Astrocyte (in vitro differentiated cells and primary cell): ENCODE measurements at places on chromosomes 16 and 17. TPM values are rescaled to one million over a fixed set of nuclear protein-coding genes. Genes with fewer than 3 reads are reported as not detected.

GRCh38 chr17:75549246-75550138 lies 24.0 kb downstream of the LLGL2 start:
- peaks cover 6% of the 10 kb centered on the region for H3K4me1 ChIP-seq
- H3K36me3 ChIP-seq = no peaks in the 10 kb centered on the region
- no peak overlapping the region for H3K4me3 ChIP-seq
- H3K27ac ChIP-seq = no peak overlapping the region

DNA sequence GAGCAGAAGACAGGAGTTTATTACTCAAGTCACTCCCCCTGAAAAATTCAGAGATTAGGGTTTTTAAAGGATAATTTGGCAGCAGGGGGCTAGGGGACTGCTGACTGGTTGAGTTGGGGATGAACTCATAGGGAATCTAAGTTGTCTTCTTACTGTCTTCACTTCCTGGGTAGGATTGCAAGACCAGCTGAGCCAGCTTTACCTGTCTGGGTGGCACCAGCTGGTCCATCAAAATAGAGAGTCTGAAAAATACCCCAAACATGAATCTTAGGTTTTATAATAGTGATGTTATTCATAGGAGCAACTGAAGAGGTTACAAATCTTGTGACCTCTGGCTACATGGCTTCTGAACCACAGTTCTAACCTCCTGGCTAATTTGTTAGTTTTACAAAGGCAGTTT lies 157.9 kb downstream of the PPM1E start:
- no peaks in the 10 kb centered on the region for H3K4me1 ChIP-seq
- H3K4me3 ChIP-seq = no peak overlapping the region
- DNase-seq = no peak
- no peaks in the 10 kb centered on the region for H3K27me3 ChIP-seq

- no peak for DNase-seq
- H3K4me1 ChIP-seq = peaks cover 21% of the 10 kb centered on the region
- no peaks in the 10 kb centered on the region for H3K27me3 ChIP-seq
- H3K27ac ChIP-seq = no peak overlapping the region
- no peaks in the 10 kb centered on the region for H3K36me3 ChIP-seq
Measured at GRCh38 chr16:4414187-4414917, 2.0 kb downstream of the CORO7 start.

Gene CTRL
- total RNA-seq = 1.1 and 1.2 TPM in 2 replicates

Gene SLC5A10
- 0.14 TPM in 1 of 2 replicates, not detected in the other for total RNA-seq

GRCh38 chr16:75481475-75481874 lies 13.8 kb downstream of the CHST6 start:
- no peak for DNase-seq
- no peak overlapping the region for H3K4me3 ChIP-seq
- no peak overlapping the region for H3K27ac ChIP-seq
- no peaks in the 10 kb centered on the region for H3K36me3 ChIP-seq

DNA sequence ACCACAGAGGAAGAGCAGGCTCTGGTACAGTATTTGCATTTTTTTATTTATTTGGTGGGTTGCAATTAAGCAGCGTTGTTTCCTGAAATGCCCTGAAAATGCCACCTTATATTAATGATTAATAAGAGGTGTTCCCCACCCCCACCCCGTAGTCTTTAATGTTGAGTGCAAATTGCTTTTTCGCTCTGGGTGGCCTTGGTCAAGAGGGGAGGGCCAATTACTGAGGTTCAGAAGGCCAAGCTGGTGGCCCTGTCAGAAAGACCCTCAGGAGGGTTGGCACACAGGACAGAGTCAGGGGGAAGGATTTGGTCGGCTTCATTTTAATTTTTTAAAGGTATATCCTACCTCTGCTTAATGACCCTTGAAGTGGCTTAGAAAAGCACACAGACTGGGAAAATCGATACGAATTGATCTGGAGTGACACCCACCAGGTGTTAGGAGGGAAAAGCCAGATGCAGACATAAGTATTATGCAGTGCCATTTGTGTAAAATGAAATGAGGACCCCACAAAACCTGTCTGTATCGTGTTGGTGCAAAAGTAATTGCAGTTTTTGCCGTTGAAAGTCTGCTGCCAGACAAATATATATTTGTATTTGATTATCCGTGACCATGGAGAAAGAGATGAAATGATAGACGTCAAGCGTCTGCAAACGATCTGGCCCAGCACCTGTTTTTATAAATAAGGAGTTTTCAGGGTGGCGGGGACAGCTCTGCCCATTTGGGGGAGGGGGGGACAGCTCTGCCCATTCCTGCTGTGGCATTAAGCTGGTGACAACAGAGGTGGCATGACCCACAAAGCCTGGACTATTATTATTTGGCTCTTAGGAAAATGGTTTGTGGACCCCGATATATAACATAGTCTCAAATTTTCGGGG lies 143.8 kb upstream of the PLCG2 start:
- no peak overlapping the region for H3K4me3 ChIP-seq
- H3K4me1 ChIP-seq = peaks cover 28% of the 10 kb centered on the region
- no peak for DNase-seq
- H3K27ac ChIP-seq = no peak overlapping the region
- H3K27me3 ChIP-seq = no peaks in the 10 kb centered on the region

Gene TBC1D3B
- 6.3 and 9.8 TPM in 2 replicates for total RNA-seq

DNA sequence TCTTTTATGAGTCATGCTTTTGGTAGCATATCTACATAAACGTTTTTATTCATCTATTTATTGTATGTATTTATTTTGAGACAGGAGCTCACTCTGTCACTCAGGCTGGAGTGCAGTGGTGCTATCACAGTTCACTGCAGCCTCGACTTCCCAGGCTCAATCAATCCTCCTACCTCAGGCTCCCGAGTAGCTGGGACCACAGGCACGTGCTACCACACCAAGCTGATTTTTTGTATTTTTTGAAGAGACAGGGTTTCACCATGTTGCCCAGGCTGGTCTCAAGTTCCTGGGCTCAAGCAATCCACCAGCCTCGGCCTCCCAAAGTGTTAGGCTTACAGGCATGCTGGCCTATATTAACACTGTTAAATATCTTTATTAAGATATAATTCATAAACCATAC lies 20.4 kb upstream of the IL4R start:
- H3K4me1 ChIP-seq = no peaks in the 10 kb centered on the region
- H3K27me3 ChIP-seq = no peaks in the 10 kb centered on the region
- H3K4me3 ChIP-seq = no peak overlapping the region

- H3K27me3 ChIP-seq = no peaks in the 10 kb centered on the region
- H3K36me3 ChIP-seq = no peaks in the 10 kb centered on the region
- H3K4me3 ChIP-seq = no peak overlapping the region
- no peak for DNase-seq
- no peak overlapping the region for H3K27ac ChIP-seq
Measured at GRCh38 chr16:12708266-12708665, 95.4 kb downstream of the CPPED1 start.

Gene FOXN1
- not detected in 2 replicates for total RNA-seq

DNA sequence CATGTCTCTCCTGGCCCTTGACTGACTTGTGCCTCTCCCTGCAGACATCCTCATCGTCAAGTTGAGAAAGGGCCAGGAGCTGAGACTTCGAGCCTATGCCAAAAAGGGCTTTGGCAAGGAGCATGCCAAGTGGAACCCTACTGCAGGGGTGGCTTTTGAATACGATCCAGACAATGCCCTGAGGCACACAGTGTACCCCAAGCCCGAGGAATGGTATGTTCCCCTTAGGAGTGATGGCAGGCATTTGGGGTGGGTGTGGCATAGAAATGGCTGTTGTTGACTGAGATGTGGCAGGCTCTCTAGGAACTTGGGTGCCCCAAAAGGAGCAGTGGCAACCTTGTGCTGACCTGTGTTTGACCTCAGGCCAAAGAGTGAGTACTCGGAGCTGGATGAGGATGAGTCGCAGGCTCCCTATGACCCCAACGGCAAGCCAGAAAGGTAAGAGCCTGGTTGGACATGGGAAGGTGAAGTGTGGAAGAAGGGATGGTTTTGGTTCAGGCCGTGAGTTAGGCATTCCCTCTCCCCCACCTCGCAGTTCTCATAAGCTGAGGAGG lies 7.5 kb downstream of the POLR2C start:
- H3K27me3 ChIP-seq = no peaks in the 10 kb centered on the region
- H3K36me3 ChIP-seq = peaks cover 52% of the 10 kb centered on the region
- H3K4me1 ChIP-seq = no peaks in the 10 kb centered on the region
- H3K4me3 ChIP-seq = no peak overlapping the region

DNA sequence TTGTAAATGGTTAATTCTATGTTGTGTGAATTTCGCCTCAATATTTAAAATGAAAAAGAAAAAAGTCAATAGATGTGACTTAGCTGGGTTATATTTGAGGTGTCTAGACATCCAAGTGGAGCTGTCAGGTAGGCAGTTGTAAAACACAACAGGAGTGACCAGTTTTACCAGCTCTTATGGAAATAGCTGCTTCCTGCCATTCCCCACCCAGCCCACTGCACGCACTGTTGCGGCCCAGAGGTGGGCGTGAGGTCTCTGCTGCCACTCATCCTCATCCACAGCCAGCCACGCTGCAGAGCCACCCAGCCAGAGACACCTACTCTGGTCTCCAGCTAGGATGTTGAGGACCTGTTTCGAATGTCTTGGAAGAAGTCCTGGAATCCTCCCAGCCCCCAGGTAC lies 3.4 kb upstream of the CARD14 start:
- no peak overlapping the region for H3K4me3 ChIP-seq
- H3K4me1 ChIP-seq = no peaks in the 10 kb centered on the region
- H3K36me3 ChIP-seq = no peaks in the 10 kb centered on the region
- H3K27me3 ChIP-seq = peaks cover 10% of the 10 kb centered on the region
- no peak overlapping the region for H3K27ac ChIP-seq

GRCh38 chr16:30787613-30788378 lies 791 bp upstream of the ZNF629 start:
- peak overlapping the region; percentile 83 for H3K27ac ChIP-seq
- DNase-seq = no peak
- H3K4me1 ChIP-seq = peaks cover 12% of the 10 kb centered on the region
- H3K4me3 ChIP-seq = peak overlapping the region; percentile 87

- H3K36me3 ChIP-seq = no peaks in the 10 kb centered on the region
- H3K4me1 ChIP-seq = peaks cover 3% of the 10 kb centered on the region
- DNase-seq = no peak
- H3K27me3 ChIP-seq = no peaks in the 10 kb centered on the region
Measured at GRCh38 chr17:29216856-29217255, 29.8 kb upstream of the CRYBA1 start.

DNA sequence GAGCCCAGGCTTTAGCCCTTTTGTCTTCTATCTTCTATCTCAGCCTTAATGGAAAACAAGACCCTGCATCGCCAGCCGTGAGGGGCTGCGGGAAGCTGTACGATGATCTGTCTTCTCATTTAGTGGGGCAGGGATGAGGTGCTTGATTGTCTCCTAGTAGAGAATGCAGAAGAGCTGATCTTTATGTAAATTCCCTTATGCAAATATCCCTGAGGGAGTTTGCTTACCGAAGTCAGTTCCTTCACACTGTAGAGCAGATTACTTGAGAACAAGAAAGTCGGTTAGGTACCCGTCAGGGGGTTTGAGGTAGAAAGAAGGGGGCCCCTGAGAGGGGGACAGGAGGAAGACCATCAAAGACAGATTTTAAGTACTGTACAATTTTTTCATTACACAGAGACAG lies 66.2 kb downstream of the IRF8 start:
- peaks cover 23% of the 10 kb centered on the region for H3K27me3 ChIP-seq
- no peaks in the 10 kb centered on the region for H3K36me3 ChIP-seq
- no peak for DNase-seq
- H3K27ac ChIP-seq = no peak overlapping the region
- H3K4me3 ChIP-seq = no peak overlapping the region
- H3K4me1 ChIP-seq = peaks cover 11% of the 10 kb centered on the region

- no peak for DNase-seq
- H3K36me3 ChIP-seq = no peaks in the 10 kb centered on the region
- no peaks in the 10 kb centered on the region for H3K4me1 ChIP-seq
- H3K27ac ChIP-seq = no peak overlapping the region
- no peaks in the 10 kb centered on the region for H3K27me3 ChIP-seq
Measured at GRCh38 chr17:63329876-63330275, 116.2 kb downstream of the CYB561 start.

Gene TNFRSF13B
- not detected in 2 replicates for total RNA-seq

Gene DERL2
- 90.1 and 99.6 TPM in 2 replicates for total RNA-seq

Gene NOD2
- total RNA-seq = not detected in 2 replicates

Gene KRTAP29-1
- total RNA-seq = not detected in 2 replicates

Gene CUEDC1
- 37.4 and 43.7 TPM in 2 replicates for total RNA-seq

Gene SNAI3
- 0.22 and 0.48 TPM in 2 replicates for total RNA-seq

Gene PLD6
- total RNA-seq = 0.31 and 0.64 TPM in 2 replicates

Gene CMTM1
- total RNA-seq = 2.7 and 6.4 TPM in 2 replicates

DNA sequence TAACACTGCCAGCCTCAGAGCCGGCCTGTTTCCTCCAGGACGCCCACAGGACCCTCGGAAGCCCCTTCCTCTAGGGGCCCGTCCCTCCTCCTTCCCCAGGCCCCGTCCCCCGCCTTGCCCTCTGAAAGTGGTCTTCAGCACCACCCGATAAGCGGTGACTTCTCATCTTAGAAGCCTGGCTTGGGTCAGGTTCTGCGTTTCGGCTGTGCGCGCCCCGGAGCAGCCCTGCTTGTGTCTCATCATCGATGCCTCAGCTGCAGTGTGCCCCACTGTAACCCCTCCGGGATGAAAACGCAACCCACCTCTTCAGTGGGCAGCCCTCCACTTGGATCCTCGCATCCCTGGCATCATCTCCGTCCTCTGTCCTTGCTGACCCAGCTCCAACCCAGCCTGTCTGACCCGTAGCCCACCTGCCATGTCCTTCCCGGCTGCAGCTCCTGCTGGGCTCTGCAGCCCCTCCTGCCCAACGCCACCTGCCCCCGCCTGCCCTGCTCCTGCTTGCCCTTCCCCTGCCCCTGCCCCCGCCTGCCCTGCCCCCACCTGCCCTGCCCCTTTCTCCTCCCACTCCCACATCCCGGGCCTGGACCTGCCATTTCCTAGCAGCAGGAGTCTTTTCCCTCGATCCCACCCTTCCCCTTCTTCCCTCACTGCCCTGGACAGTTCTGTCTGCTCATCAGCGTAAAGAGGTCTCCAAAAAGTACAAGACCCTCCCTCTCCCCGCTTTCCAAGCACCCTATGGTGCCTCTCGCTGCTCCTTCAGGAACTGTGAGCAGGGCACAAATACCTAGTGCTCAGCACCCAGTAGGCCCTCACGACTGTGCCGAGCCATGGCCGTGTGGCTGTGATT lies 112.5 kb upstream of the CHMP6 start:
- H3K27me3 ChIP-seq = no peaks in the 10 kb centered on the region
- no peaks in the 10 kb centered on the region for H3K4me1 ChIP-seq
- no peak overlapping the region for H3K27ac ChIP-seq
- no peak for DNase-seq
- H3K4me3 ChIP-seq = no peak overlapping the region
- peaks cover 4% of the 10 kb centered on the region for H3K36me3 ChIP-seq

- H3K36me3 ChIP-seq = peaks cover 29% of the 10 kb centered on the region
- H3K27ac ChIP-seq = no peak overlapping the region
- no peak overlapping the region for H3K4me3 ChIP-seq
- no peaks in the 10 kb centered on the region for H3K27me3 ChIP-seq
- peaks cover 2% of the 10 kb centered on the region for H3K4me1 ChIP-seq
- no peak for DNase-seq
Measured at GRCh38 chr17:82640036-82640435, 8.2 kb downstream of the WDR45B start.

Gene SOST
- not detected in 2 replicates for total RNA-seq

Gene MMP2
- 1,220 and 1,246 TPM in 2 replicates for total RNA-seq

Gene C17orf67
- 2.2 and 2.8 TPM in 2 replicates for total RNA-seq

GRCh38 chr17:1710807-1711553 lies 803 bp upstream of the TLCD2 start:
- H3K27me3 ChIP-seq = no peaks in the 10 kb centered on the region
- H3K36me3 ChIP-seq = peaks cover 31% of the 10 kb centered on the region
- peaks cover 23% of the 10 kb centered on the region for H3K4me1 ChIP-seq
- no peak for DNase-seq
- peak overlapping the region; percentile 11 for H3K27ac ChIP-seq
